ENCODE measurements at places on chromosomes 4 and X. TPM values are rescaled to one million over a fixed set of nuclear protein-coding genes. Genes with fewer than 3 reads are reported as not detected.

PABPC4L gene
- not detected for total RNA-seq

HDX gene
- total RNA-seq: 1.8 TPM

WDFY3 gene
- total RNA-seq: 2.3 TPM

HSD17B13 gene
- not detected for total RNA-seq

LIMCH1 gene
- total RNA-seq: not detected

PRMT9 gene
- 7.5 TPM for total RNA-seq

TRPC5OS gene
- not detected for total RNA-seq

IGFBP7 gene
- total RNA-seq: not detected

RNF150 gene
- total RNA-seq: not detected

PDK3 gene
- total RNA-seq: 82.3 TPM

INTU gene
- total RNA-seq: 0.15 TPM

- peak; percentile 32 for ATAC-seq
Observed at GRCh38 chr4:184420881-184421416, 53.4 kb downstream of the IRF2 start.

- ATAC-seq: no peak
Observed at GRCh38 chrX:5646818-5647217, 581.8 kb downstream of the NLGN4X start.

GRCh38 chrX:135512508-135513129 is 7.8 kb upstream of the INTS6L start:
- ATAC-seq: no peak

DNA sequence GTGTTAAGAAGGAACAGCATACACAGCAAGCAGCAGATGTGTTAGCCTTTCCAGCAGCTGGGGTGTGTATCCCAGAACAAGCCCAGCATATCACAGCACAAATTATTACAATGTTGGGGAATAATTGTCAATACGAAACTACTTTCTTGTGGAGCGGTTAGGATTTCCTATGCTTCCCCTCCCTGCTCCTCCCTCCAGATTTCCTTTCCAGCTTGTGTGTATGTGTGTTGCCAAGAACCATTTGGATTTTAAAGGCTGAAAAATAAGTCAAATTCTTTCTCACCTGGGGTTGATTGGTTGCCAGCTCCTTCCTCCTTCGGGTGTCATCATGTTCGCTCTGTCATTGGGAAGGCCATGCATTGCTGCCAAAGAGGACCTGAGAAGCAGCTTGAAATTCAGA is 178.2 kb upstream of the FRMPD4 start:
- ATAC-seq: no peak

GRCh38 chr4:6050551-6050950 is 32.3 kb upstream of the C4orf50 start:
- ATAC-seq: no peak

GRCh38 chrX:39750848-39751247 is 346.9 kb downstream of the BCOR start:
- ATAC-seq: no peak

DNA sequence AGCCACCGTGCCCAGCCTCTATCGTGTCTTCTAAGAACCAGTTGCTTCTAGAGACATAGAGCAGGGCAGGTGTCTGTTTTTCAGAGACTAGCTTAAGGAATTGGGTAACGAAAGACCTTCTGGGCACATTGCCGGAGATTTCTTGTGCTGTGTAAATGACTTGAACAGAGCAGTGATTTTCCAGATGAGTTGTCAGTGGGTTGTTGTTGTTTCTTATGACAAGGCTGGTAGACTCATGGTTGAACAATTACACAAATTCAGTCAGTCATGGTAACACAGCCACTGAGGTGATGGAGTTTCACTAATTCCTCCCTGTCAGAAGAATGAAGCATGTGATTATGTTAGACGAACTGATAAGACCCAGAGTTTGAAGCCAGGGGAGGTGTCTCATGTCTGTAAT is 20.5 kb upstream of the DDX3X start:
- ATAC-seq: peak; percentile 29

DNA sequence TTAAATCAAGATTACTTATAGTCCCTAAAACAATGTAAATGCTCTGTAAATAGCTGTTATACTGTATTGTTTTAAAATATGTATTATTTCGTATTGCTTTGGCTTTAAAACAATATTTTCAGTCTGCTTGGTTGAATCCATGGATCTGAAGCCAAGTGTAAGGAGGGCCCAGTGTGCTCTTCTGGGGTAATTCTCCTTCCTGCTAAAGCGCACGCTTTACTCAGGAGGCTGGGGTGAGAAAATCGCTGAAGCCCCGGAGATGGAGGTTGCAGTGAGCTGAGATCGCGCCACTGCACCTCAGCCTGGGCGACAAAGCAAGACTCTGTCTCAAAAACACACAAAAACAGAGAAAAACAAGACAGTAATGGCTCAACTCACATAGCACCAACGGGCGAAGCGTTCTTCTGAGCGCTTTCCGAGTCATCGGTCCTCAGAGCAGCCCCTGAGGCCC is 391 bp upstream of the IDUA start:
- peak; percentile 52 for ATAC-seq

DNA sequence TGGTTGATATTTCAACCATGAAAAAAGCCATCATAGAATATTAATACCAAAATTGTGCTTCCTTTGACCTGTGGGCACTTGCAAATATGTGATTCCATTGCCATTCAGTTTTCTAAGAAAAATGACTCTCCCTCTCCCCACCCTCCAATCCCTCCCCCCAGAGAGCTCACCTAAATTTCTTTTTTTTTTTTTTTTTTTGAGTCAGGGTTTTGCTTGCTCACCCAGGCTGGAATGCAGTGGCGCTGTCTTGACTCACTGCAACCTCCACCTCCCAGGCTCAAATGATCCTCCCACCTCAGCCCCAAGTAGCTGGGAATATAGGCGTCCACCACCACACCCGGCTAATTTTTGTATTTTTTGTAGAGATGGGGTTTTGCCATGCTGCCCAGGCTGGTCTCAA is 47.0 kb downstream of the SNX25 start:
- peak; percentile 39 for ATAC-seq
